ENCODE measurements at places on chromosomes 2 and 18. TPM values are rescaled to one million over a fixed set of nuclear protein-coding genes. Genes with fewer than 3 reads are reported as not detected.

DNA sequence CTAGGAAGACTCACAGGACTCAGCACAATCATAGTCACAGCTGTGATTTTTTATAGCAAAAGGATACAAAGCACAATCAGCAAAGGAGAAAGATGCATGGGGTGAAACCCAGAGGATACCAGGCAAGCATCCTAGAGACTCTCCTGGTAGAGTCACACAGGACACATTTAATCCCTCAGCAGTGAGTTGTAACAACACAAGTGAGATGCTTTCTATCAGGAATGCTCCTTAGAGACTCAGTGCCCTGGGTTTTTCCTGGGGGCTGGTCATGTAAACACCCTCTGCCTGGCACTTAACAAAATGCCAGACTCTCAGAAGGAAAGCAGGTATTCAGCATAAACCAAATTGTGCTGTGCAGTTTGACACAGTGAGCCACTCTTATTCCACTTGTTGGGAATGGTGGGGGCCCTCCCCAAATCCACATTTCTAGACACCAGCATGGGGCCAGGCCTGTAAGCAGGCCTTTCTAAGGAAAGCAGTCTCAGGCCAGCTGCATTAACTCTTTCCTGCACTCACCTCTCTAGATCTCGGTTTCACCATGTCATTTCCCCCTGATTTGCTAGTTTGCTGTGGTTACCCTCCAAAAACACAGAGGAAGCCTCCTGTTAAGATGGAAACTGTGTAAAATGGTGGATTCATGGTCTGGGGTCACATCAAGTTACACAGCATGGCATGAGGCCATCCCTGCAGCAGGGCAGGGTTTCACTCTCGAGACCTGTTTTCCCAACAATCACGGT lies 16.9 kb upstream of the RNU4ATAC start:
- H3K36me3 ChIP-seq: peaks cover 60% of the 10 kb centered on the region
- DNase-seq: no peak
- peaks cover 6% of the 10 kb centered on the region for H3K4me1 ChIP-seq
- H3K27me3 ChIP-seq: no peaks in the 10 kb centered on the region
- H3K27ac ChIP-seq: no peak overlapping the region

GRCh38 chr2:62705859-62706720 lies 577 bp downstream of the EHBP1 start:
- peak overlapping the region; percentile 81 for H3K27ac ChIP-seq
- peak; percentile 74 for DNase-seq
- H3K4me3 ChIP-seq: peak overlapping the region; percentile 77
- H3K4me1 ChIP-seq: peaks cover 25% of the 10 kb centered on the region
- H3K27me3 ChIP-seq: no peaks in the 10 kb centered on the region
- H3K36me3 ChIP-seq: no peaks in the 10 kb centered on the region

- H3K27me3 ChIP-seq: no peaks in the 10 kb centered on the region
- H3K36me3 ChIP-seq: no peaks in the 10 kb centered on the region
- no peak overlapping the region for H3K27ac ChIP-seq
- H3K4me3 ChIP-seq: no peak overlapping the region
Observed at GRCh38 chr2:219109471-219109870, 48.8 kb upstream of the IHH start.

Gene CD207
- 0.20 TPM for total RNA-seq

Gene LRRC30
- 1.5 TPM for total RNA-seq
